ENCODE measurements at places on chromosomes 6 and 20.

DNA sequence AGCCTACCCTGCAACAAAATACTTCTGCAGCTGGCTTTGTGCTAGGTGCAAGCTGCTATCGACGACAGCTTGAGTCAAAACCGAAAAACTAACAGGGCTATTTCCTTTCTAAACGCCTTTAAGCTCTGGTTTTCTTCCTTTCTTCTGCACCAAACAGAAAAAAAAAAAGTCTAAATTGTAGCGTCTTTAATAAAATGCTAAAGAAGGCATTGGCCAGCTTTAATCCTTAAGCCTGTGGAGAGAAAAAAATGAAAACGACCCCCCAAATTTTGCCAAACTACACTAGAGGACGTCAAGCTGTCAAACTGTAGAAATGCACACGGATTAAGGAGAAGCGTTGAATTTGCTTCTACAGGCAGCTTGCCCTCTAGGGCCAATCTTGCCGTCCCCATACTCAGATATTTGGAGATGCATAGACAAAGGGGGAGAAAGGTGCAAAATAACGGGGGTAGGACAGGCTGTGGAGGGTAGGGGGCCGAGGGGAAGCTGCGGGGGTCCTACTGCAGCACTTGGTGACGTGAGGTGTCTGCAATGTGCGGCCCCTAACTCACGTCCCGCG, 1.4 kb upstream of the NRN1 start:
- no peak for DNase-seq

- no peak for DNase-seq
Observed at GRCh38 chr6:38708496-38708895, 5.6 kb upstream of the GLO1 start.

DNA sequence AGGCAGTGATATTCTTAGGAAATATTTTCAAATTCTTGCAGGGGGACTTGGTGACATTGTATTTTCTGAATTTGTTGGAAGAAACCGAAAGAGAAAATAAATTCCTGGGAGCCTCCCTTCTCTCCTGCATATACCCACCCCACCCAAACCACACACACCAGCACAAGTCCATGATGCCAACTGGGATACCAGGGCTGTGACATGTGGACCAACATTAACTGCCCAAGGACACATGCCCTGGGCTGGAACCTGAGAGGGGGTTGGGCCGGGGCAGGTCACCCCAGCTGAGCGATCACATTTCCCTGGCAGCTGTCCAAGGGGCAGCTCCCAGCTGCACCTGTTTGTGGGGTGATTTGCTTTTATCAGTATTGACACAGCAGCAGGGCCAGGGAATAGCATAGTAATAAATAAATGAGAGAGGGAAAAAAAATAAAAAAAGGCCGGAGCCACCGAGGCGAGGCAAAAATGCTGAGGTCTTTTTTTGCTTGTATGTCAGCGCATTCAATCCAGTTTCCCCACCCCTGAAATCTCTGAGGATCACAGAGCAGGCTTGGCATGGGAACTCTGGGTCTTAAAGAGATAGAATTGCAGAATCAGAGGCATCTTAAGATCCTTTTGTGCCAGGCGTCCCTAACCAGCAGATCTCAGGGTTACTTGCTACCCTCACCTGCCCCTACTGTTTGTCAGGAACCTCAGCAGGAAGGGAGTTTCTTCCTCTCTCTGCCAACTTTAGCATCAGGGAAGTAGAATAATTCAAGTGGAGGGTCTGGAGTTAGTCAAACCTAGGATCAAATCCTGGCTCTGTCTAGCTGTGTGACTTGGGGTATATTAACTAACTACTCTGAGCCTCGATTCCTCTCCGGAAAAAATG, 66.5 kb upstream of the PIM1 start:
- no peak for DNase-seq

- no peak for DNase-seq
Observed at GRCh38 chr6:1315560-1316386, 3.9 kb downstream of the FOXQ1 start.

DNA sequence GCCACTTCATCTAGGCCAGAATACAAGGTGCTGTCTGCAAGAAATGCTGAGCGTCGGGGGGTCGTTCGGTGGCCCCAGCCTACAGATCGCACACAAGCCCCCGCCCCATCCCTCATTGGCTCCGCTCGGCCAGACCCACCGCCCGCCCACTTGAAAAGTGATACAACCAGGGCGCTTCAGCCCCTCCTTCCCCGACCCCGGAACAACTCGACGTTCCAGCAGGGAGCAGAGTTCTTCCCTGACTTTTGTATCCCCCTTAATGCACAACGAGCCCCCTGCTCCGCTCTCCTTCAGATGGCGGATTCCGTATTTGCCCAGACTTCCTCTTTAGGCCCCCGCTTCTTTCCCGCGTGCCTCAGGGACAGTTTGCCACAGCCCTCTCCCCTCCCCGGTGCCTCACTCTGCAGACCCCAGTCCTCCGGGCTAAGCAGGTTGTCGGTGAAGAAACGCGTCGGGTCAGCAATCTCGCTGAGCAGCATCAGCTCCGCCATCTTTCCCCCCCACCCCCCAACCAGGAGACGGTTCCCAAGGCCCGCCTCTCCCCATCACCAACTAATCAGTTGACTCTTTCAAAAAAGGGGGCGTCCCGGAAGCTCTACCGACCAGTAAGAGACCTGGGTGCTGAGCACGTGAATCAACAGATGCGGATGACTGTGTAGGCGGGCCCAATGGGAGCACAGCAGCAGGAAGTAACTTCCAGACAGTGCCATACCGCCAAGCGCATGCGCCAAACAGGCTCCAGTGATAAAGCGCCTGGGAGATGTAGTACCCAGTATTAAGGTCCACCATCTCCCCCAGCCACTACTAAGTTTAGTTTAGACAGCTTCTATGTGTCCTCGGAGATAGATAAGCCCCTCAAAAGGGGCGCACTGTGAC, at the start of gene ATF6B:
Gene ATF6B, minus strand, starts transcription at position 530 of the 876 bp plus-strand sequence. Its CDS starts 39 bp downstream, at position 491.
- peak; percentile 97 for DNase-seq

- DNase-seq = no peak
Observed at GRCh38 chr6:128438393-128438792, 82.0 kb downstream of the PTPRK start.

DNA sequence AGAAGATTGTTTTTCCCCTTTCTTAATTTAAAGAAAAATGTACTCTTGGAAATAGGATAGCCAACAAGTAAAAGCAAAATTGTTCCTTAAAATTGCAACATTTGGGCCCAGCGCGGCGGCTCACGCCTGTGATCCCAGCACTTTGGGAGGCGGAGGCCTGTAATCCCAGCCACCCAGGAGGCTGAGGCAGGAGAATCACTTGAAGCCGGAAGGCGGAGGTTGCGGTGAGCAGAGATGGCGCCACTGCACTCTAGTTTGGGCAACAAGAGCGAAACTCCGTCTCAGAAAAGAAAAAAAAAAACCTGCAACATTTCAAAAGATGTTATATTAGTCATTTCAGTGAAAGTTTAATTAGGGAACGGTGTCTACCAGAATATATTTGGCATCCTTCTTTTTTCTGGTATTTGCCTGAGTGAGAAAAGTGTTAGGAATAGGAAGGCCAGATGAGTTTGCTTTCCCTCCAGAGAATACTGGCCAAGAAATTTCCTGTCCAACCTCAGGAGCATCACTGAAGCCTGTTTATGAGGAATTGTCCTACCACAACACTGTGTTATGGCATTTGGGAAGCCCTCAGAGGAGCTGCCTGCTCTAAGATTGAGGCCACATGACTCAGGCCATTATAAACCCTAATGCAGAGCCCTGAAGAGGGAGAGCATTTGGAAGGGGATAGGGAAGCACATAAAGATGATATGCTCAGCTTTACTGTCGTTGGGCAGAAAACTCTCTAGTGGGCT, 1.2 kb upstream of the GJA1 start:
- no peak for DNase-seq

GRCh38 chr6:168009331-168009730, 11.9 kb downstream of the KIF25 start:
- DNase-seq = no peak

DNA sequence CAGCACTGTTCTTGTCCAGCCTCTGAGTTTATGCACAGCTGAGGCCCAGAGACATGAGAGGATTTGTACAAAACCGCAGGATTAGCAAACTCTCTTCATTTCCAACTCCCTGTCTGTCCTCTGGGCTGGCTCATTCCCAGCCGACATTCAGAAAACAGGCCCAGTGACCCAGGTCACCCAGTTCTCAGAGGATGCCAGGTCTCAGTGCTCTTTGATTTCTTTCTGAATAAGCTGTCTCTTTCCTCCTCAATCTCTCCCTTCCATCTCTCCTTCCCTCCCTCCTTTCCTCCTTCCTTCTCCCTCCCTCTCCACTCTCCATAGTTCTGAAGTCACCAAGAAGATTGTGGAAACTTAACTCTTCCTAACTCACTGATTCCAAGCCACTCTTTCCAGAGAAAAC, 372.7 kb upstream of the SULF2 start:
- no peak for DNase-seq

DNA sequence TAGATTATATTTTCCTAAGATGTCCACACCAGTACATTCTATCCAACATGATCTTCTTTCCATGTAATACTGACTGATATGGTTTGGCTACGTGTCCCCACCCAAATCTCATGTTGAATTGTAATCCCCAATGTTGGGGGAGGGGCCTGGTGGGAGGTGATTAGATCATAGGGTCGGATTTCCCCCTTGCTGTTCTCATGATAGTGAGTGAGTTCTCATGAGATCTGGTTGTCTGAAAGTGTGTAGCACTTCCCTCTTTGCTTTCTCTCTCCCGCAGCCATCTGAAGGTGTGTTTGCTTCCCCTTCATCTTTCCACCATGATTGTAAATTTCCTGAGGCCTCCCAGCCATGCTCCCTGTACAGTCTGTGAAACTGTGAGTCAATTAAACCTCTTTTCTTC, 12.2 kb upstream of the HBS1L start:
- DNase-seq = no peak

- no peak for DNase-seq
Observed at GRCh38 chr6:158414851-158415262, 102.6 kb downstream of the TULP4 start.

- DNase-seq = no peak
Observed at GRCh38 chr6:44146685-44147084, 11.9 kb upstream of the CAPN11 start.

DNA sequence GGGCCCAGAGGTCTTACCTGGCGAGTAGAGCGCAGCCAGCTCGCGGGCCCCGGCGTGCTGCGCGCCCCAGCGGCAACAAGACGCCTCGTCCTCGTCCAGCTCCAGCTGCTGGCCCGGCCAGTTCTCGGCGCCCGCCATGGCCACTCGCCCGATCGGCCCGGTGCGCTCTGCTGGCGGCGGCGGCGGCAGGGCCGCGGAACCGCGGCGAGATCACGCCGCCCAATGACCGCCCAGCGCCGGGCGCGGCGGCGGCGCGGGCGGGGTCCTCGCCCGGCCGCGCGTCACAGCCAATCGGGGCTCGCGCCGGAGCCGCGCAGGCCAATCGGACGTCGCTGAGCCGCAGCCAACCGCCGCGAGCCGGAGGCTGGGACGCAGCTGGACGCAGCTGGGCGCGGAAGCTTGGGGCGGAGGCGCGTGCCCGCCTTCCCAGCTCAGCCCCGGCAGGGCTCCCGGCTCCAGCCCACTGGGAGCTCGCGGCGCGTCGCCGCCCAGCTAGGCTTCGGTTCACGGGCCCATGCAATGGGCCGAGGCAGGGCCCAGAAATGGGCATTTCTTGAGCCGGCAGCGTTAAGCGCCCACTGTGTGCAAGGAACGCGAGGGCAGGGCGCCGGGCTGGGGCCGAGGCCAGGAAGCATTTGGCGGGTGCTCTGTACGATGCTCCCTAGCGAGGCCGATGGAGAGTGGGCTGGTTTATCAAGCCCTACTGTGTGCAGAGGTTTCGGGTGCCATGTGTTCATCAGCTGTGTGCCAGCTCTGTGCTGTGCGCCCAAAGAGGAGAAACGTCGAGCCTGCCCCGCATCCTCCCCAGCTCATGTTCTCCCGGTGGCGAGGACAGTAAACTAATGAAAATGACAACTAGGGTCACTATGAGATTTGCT, at the start of gene PEDS1:
Gene PEDS1, minus strand, starts transcription at position 224 of the 878 bp plus-strand sequence. Its CDS starts 86 bp downstream, at position 138.
- DNase-seq = peak; percentile 96

DNA sequence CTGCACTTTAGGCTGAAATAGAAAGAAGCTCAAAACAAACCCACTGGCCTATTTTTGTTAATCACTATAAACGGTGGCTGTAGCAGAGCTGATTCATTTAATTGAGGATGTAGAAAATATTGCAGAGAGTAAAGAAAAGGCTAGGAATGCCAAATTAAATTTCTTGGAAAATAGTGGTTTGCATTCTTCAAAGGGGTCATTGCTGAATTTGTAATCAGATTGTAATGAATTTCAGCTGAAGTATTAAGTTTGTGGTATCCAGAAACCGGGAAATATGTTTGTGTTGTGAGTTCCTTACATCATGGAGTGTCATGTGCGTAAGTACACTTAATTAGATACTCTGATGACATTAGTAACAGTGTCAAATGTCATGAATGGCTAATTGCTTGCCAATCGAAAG, 203.0 kb downstream of the SAMD5 start:
- no peak for DNase-seq

- no peak for DNase-seq
Observed at GRCh38 chr6:127300411-127300810, 33.7 kb downstream of the RNF146 start.

- no peak for DNase-seq
Observed at GRCh38 chr20:16052456-16052855, 520.8 kb downstream of the KIF16B start.

GRCh38 chr20:23135449-23136420, 49.6 kb upstream of the CD93 start:
- DNase-seq = no peak

DNA sequence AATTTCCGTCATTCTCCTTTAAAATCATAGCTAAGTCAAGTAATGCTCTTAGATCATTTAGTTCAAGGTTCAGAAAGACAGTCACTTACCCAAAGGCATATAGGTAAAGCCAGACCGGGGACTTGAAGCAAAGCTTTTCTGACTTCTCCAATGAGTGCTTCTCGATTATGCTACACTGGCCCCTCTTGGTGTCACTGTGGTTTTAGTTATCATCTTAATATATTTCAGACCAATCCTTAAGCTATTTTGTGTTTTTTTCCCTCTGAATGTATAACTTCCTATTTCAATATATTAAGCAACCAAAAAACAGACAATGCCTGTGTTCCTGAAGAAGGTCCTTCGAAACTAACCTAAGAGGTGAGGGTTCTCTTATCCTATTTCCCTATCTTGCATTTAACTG, 3.9 kb downstream of the PRDM1 start:
- DNase-seq = no peak

DNA sequence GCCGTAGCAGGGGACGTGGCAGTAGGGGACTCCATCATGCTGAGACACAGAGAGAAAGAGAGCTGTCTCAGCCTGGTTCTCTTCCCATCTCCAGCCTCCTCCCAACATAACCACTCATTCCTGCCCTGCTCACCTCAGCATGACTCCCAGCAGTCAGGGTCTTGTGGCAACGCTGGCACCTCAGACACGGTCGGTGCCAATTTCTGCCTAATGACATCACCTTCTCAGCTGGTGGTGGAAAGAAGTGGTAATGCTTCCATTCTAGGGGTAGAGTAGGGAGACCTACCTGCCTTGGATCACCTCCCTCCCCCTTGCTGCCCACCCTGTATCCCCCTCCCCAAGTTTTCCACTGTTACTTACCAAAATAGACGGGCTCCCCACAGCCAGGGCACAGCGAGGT, 2.5 kb downstream of the CRIP3 start:
- no peak for DNase-seq

- no peak for DNase-seq
Observed at GRCh38 chr6:73801652-73802268, 105.8 kb downstream of the CD109 start.

GRCh38 chr20:36582322-36582721, 8.9 kb downstream of the TGIF2 start:
- DNase-seq = no peak

GRCh38 chr6:118980063-118980462, 45.1 kb upstream of the MCM9 start:
- no peak for DNase-seq
